Stimulated activated CD8-positive, alpha-beta memory T cell treated with anti-CD3 and anti-CD28 coated beads, Interleukin-7, amount 100 ng/mL, for 4 hours (primary cell): ENCODE measurements at places on chromosomes 12 and 14.
A peak's percentile ranks its signal among the peaks of the same experiment; 100 is the strongest.

DNA sequence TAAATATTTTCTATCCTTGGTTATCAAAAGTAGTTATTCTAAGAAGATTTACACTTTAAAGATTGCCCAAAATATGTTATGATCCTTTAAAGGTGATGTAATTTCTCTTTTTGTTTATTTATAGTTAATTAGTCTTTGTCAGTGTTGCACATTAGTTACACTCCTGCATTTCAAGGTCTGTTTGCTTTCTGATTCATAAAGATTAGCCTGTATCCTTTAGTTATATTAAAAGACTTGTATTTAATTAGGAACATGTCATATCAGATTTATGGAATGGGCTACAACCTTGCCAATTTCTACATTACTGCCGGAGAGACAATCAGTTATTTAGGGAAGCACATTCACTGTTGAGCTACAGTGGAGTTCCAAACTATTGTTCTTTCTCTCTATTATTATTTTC lies 3.5 kb downstream of the EPYC start:
- DNase-seq = no peak

DNA sequence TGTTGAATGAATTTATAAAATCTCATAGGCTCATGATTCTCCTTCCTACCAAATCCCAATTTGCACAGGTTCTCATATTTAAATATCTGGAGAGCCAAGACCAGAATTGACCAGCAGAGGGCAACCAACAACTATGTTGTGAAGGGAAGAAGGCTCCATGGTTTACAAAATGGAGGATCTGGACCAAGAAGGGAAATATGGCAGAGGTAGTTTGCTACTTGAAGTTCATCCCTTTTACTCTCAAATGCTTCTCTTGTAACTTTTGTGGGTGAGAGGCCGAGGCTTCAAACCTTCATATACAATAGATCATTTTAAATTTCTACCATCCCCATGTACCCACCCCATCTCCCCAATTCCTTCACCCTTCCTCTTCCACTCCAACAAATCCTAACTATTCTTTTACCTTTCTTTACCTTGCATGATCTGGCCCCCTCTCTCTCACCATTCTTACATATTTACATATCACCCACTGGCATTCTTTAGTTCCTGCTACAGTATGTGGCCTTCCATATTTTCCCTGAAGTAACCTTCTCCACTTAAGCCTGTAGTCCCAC lies 3.8 kb upstream of the SMARCC2 start:
- peak; percentile 57 for DNase-seq

- DNase-seq = no peak
These were observed 29.7 kb upstream of the SAV1 start for GRCh38 chr14:50697659-50698290.

DNA sequence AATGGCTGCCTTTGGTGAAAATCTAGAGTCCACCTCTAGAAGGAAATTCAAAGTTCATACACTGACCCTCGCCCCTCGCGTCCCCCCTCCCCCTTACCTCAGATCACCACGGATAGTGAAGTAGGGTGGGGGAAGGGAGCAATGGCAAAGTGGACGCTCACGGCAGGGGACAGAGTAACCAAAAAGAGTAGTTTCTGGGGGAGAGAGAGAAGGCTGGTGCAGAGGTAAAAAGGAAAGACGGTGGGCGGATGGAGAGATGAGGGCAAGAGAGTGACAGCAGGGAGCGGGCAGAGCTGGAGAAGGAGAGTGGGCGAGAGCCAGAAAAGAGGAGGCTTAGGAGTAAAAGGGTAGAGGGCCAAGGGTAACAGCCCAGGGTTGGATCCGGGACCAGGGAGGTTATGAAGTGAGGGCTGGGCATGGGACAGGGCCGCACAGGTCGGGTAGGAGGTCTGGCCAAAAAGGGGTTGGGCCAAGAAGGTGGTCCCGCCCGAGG lies 423 bp downstream of the ALDH6A1 start:
- DNase-seq = no peak

- DNase-seq = no peak
These were observed 50.7 kb upstream of the C12orf71 start for GRCh38 chr12:27133022-27133590.

DNA sequence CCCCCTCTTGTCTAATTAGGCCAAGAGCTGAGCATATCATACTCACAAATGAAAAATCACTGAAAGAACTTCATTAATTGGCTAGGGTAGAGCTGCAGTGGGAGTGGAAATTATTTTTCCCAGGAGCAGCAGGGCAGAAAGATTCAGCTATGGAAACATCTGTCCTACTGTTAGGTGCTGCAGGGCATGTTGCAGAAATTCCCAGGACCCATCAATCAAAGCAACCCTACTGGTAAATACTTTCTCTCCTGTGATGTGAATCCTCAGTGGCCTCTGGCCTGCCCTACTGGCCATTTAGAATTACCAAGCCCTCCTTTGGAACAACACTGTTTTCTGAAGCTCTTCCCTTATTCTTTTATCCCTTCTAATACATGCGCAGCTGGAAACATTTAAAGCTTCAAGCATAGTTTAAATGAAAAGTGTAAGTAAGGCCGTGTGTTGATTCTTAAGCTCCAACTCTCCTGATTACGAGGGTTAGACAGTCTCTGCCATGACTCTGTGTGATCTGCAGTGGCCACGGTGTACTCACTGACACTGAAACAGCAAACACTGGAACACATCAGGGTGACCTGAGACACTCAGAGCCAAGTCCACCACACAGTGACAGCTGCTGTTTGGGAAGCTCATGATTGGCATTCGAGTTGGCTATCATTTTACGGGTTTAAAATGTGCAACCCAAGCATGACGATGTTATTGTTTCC lies 62.6 kb upstream of the TMCC3 start:
- no peak for DNase-seq

GRCh38 chr12:115756804-115757203 lies 520.7 kb downstream of the MED13L start:
- DNase-seq = no peak

GRCh38 chr14:93103392-93104080 lies 12.2 kb downstream of the ITPK1 start:
- peak; percentile 60 for DNase-seq

- DNase-seq = no peak
These were observed 59.1 kb downstream of the DUSP16 start for GRCh38 chr12:12503384-12504078.

GRCh38 chr12:42741771-42742510 lies 152.4 kb upstream of the PRICKLE1 start:
- DNase-seq = no peak

DNA sequence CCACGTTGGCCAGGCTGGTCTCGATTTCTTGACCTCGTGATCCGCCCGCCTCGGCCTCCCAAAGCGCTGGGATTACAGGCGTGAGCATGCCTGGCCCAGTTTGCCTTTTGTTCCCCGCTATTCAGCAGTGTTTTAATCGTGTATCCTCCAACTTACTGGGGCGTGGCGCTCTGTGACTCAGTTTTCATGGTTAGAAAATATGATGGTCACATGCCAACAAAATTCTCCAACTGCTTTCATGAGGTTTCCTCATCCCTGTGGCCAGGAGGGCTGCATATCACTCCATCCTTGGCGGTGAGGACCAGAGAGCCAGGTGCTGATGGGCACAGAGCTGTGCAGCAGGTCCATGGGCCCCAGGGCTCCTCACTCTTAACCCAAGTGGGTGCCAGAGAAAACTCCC lies 33.0 kb upstream of the PRMT8 start:
- no peak for DNase-seq

GRCh38 chr14:54803396-54803795 lies 99.2 kb downstream of the GCH1 start:
- no peak for DNase-seq

GRCh38 chr14:28895389-28895788 lies 128.8 kb downstream of the FOXG1 start:
- DNase-seq = no peak

GRCh38 chr12:45257185-45257930 lies 41.5 kb downstream of the ANO6 start:
- DNase-seq = no peak

DNA sequence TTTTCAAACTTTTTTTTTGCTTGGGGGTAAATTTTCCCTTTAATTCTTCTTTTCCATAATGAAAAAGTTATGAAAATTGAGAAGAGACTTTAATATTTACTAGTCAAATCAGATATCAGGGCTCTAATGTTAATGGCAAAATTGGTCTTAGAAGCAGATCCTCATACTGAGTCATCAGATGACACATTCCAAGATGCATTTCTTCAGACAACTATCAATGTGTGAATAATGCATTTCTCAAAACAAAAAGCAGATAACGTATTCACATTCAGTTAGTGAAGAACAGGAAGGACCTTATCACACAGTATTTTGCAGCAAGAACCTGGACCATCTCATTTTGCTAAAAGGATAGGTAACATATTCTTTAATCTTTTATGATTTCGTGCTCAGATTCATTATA lies 130.7 kb downstream of the GPHN start:
- no peak for DNase-seq

- DNase-seq = no peak
These were observed 18.6 kb downstream of the HSD17B6 start for GRCh38 chr12:56781726-56782125.

GRCh38 chr12:99393763-99394162 lies 253.8 kb upstream of the GARIN6 start:
- DNase-seq = no peak

DNA sequence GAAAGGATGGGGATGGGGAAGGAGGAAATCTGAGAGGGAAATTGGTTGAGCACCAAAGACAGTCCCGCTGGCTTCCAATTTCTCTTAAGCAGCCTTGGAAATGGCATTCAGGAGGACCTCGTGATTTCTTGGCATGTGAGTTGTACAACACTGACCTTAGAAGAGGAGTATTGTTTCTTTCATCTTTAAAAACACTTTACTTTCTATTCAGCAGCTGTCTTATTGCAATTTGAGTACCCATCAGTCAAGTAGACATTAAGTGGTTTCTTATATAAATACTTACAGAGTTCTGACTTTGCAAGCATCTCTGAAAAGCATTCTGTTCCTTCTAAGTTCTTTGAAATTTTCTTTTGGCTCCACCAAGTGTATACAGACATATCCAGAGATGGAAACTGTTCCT lies 83.2 kb downstream of the LMNTD1 start:
- no peak for DNase-seq

- DNase-seq = no peak
These were observed 4.6 kb downstream of the HOXC4 start for GRCh38 chr12:54058128-54058768.

DNA sequence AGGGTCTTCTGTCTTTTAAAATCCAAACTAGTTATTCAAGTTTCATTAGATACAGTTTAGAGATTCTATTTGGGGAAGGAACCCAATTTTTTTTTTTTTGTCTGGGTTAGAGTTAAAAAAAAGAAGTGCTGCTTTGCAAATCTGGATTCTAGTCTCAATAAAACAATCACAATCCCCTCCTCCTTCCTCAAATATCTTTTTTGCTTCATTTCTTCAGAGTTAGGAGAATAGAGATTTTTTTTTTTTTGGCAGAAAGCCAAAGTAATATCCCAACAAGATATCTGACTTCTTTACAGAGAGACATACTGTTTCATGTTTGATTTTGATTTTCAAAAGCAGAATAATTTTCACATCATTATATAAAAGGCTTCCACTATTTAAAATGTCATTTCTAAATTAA lies 201.9 kb downstream of the FOXN3 start:
- no peak for DNase-seq
